ENCODE measurements at places on chromosomes 6 and 20.

- DNase-seq: no peak
Measured at GRCh38 chr20:44494681-44495080, 19.0 kb downstream of the TTPAL start.

DNA sequence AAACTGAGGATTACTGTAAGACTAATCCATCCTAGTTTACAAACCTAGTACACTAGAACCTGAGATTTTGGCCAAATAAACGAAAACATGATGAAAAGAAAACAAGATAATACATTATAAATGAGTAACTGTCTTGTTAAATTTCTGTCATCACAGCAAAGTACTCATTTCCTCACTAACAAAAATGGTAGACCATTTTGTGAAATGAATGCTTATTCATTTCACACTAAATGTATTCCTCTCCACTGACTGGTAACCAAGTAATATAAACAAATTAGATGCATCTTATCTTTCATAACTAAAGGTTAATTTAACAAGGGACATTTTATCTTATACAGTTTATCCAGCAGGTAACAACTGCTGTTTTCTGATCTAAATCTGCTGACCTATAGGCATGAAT is 143.7 kb downstream of the REV3L start:
- DNase-seq: no peak

DNA sequence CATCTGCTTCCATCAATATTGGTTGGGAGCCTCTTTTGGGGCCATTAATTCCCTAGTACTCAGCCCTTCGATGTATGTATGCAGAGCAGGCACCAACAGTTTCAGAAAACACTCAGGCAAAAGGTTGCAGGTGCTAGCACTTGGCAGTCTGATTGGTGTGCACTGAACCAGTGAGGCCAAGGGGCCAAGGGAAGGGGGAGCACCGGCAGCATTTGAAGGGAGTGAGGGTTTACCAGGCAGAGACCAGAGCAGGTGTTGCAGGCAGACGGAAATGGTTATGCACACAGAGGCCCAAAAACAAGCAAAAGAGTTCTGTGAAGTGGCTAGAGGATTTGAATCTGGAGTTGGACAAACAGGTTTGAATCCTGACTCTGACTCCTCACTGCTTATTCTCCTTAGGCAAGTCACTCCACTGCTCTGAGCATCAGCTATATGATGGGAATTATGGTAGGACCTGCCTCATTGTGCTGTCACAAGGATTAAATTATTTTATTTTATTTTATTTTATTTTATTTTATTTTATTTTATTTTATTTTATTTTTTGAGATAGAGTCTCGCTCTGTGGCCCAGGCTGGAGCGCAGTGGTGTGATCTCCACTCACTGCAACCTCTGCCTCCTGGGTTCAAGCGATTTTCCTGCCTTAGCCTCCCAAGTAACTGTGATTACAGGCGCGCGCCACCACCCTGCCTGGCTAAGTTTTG is 58.1 kb upstream of the SHLD1 start:
- DNase-seq: no peak

DNA sequence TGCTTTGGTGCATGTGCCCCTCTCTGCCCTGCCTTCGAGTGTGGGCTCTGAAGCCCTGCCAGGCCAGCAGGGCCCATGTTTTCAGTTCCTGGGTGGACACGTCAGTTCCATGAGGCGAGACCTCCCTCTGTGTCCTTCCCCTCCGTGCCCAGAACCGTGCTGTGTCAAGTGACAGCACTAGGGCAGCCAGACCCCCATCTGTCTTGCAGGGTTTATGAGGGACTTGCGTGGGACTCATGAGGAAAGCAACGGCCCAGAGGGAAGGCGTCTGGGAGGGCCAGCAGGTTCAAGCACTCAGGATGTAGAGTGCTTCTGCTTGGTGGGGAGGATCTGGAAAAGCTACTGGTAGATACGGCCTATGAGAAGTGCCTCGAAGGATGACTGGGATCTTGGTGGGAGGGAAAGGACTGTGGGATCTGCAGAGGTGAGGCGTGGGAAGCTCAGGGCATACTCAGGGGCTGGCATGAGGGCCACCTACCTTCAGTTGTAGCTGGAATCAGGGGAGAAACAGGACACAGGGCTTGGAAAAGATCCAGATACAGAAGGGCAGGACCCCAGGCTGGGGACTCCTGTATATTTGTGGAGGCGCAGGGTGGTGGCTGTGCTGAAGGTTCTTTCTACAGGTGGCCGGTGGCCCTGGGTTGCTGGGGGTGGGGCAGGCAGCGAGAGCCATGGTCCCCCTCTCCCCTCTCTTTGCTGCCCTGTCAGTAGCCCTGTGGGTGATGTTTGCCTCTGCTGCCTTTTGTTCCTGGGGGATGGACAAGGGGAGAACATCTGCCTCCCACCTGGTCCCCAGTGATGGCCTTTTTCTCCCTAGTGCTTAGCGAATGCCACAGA is 5.5 kb downstream of the NPEPL1 start:
- peak; percentile 85 for DNase-seq

DNA sequence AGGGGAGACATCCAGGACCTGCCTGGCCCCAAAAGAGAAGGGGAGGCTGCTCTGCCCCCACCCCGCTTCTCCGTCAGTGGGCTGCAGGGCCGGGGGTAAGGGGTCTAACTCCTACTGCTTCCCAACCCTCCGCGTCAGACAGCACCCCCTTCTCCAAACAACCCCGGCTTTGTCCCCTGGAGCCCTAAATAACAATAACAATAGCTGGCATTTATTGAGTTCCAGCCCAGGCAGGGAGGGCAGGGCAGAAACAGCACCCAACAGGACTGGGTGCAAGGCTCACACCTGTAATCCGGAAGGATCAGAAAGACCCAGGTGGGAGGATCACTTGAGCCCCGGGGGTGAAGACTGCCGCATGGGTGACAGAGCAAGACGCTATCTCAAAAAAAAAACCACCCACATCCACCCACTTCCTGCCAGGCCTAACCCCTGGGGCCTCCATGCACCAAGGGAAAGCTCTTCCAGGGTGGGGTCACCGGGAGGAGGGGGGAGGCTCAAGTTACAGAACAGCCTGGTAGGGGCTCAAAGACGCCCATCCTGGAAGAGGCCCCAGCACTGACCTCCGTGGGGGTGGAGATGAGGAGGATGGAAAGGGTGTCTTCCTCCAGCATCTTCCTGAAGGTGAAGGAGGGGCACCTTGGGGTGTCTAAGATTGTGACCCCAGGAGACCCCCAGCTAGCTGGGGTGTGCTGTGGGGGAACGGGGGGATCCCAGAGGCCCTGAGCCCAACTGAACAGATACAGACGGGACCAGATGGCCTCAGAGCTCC is 1.3 kb upstream of the FNDC11 start:
- no peak for DNase-seq

DNA sequence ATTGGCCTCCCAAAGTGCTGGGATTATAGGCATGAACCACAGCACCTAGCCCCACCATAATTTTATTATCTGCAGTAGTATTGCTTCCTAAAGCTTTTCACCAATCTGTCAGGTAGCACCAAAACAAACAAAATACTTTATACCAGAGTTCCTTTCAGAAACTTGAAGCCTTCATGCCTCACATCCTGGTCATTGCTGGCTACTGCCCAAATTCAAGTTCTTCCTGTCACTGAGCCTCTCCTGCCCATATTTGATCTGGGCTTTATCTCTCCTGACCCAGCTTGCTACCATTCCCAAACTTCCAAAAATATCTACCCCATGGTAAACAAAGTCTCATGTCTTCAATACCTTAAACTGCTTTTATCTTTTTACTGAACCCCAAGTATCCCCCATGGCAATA is 34.9 kb upstream of the DST start:
- no peak for DNase-seq

DNA sequence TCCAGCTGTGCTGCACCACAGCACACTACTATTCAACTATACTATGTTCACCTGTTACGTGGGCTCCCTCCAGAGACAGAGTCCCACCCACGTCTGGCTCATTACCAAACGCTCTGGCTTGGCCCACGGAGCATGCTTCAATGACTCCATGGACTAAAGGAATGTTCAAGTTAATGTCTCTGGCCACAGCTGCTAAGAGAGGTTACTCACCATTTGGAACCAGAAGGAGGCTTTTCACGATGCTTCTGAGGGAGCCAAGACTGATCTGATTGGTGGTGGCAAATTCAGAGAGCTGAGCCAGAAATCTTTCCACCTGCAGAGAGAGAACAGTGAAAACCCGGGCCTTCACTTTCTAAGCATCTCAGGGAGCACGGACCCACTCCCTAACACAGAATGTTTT is 15.6 kb downstream of the COMMD7 start:
- no peak for DNase-seq

DNA sequence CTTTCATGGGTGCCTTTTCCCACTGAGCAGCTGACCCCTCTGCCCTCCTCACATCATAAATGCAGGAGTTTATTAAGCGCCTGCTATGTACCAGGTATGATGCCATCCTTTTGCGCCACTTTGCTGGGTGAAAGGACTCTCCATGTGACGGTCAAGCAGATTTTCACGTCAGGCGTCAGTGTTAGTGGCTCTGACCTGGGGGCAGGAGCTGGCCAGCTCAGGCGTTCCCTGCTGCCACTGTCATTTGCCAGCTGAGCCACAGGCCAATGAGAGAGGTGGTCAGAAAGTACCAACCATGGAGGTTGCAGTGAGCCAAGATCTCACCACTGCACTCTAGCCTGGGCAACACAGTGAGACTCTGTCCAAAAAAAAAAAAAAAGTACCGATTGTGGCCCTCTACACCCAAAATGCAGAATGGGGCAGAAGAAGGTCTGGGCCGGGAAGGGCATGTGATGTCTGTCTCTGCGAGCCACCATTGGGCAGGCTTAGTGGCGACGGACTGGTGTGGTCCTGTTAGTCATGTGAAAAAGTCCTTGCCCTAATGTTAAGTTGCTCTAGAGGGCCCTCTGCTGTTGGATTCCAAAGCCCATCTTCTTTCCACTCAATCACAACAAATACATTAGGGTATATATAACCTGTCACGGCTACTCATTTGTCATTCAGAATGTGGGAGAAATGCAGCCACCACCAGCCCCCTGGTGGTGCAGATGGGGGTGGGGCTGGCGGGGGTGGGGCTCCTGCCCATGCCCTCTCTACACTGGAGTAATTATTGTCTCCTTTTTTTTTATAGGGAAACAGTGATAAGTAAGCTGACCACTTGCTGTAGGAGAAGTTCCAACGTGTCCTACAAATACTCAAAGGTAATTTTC is 18.4 kb upstream of the SLC22A1 start:
- no peak for DNase-seq

GRCh38 chr6:34295721-34296120 is 46.9 kb upstream of the SMIM29 start:
- no peak for DNase-seq

DNA sequence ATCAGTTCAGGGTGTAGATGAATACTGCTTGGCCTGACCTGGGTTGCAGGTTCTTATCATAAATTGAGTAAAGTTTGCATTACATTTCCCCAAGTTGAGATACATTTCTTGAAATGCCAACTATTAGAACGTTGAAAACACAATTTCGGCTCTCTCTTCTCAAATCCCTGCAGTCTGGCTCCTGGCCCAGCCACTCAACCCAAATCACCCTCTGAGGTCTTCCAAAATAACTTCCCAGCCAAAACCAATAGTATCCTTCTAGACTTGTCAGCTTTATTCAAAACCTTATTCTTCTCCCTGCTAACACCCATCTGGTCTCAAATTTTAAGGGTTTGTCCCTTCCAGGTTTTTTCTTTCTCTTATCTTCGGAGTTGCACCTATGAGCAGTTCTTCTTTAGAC is 263.6 kb downstream of the EYA4 start:
- no peak for DNase-seq

- no peak for DNase-seq
Measured at GRCh38 chr6:73109659-73110058, 115.6 kb downstream of the KHDC1L start.

DNA sequence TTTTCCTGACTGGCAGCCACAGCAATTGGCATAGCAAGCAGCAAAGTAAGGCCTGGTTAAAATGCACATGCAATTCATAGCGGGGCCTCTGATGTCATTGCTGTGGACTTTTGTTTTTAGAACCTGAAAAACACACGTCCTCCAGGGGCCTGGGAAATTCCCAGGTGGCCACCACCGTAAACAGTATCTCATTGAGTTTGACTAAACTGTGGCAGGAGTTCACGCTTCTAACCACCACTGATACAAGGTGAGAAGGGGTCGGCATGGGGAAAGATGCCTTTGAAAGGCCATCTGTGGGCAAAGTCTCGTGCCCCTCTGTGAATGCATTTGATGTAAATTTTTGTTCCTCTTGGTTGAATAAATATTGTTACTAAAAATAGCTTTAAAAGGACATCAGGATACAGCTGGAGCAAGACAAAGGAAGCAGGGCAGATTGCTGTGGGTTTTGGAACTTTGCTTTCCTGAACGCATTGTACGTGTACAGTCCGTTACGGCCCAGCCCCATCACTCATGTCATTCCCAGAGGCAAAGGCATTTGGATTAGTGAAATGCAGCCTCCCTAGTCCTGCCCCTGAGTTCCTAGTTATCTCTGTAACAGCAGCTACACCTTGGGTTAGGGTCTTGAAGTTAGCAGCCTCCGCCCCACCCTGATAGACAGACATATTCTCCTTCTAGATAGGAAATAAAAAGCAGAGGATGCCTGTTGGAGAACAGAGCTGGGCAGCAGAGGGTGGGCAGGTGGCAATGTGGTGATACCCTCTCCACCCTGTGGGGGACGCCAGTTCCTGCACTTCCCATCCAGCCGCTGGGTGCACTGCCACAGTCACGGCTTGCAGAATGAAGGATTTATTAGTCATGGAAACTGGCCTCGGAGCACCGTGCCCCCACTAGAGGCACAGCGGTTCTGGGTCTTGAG is 80.3 kb downstream of the ZDHHC14 start:
- DNase-seq: no peak

GRCh38 chr6:132354517-132355167 is 46.6 kb downstream of the MOXD1 start:
- DNase-seq: peak; percentile 86

GRCh38 chr20:62791301-62792181 is 4.7 kb upstream of the MRGBP start:
- peak; percentile 73 for DNase-seq

GRCh38 chr6:36038120-36038876 is 10.7 kb downstream of the MAPK14 start:
- no peak for DNase-seq

DNA sequence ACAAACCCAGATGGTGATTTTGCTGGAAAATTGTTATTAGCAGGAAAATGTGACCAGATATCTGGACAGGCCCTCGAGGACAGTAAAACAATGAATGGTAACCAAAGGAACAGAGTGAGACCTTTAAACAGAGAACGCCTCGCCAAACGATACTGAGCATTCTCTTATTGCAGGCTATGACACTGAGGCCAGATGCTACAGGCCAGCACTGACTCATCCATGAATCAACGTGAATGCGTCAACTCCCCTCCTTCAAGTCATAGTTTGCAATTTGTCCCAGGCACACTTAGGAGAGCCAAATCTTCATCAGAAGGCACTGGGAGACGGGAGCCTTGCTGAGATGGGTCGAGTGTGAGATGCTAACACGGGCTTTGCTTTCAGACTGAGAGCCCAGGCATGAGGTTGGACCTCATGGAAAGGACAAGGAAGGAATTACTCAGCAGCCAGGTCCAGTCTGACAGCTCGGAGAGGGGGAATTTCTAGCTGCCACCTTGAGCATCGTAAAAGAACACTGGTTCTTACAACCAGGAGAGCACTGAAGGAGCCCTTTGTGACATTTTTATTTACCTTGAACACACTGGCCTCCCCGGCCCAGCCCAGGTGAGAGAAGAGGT is 60.7 kb downstream of the BMP7 start:
- DNase-seq: peak; percentile 63

GRCh38 chr6:161355696-161356095 is 81.8 kb upstream of the AGPAT4 start:
- DNase-seq: no peak
